IMR-90 (cell line): ENCODE measurements at places on chromosomes 3 and 15. TPM values are rescaled to one million over a fixed set of nuclear protein-coding genes. Genes with fewer than 3 reads are reported as not detected.

DNA sequence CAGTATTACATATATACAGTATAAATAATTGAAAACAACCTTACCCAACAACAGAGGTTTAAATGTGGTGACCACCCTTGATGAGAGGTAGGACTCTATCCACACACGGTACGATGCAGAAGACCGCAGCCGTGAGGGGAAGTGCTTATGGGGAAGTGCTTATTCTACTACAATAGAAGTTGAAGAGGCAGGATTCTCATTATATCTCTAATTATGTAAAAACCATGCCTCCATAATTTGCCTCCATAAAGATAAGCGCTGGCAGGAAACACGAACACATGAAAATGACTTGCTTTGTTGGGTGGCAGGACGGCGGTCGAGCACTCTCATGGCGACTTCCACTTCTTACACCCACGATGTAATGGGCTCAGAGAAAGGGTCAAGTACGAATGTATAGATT, 7.2 kb upstream of the MUC13 start:
- DNase-seq, result no peak

GRCh38 chr3:181487236-181487978, 224.3 kb upstream of the SOX2 start:
- no peak for DNase-seq

DNA sequence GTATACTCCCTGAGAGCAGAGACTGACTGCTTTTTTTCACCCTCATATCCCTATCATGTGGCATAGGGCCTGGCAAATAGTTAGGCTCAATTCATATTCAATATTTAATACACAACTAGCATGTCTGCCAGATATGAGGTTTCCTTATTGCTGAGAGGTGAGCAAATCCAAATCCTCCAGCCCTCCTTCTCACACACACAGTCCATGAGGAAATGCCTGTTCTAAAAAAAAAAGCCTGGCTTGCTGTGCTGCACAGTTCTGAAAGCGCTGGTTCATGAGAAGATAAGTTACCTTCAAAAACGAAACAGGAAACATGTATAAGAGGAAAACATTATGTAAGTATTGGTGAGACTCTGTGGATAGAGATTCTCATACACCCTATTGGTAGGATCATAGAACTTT, 15.5 kb upstream of the ACAP2 start:
- peak; percentile 28 for DNase-seq

FES gene
- polyA plus RNA-seq, result 10.5 and 12.5 TPM in 2 replicates
